ENCODE measurements at places on chromosomes 3 and 15.

DNA sequence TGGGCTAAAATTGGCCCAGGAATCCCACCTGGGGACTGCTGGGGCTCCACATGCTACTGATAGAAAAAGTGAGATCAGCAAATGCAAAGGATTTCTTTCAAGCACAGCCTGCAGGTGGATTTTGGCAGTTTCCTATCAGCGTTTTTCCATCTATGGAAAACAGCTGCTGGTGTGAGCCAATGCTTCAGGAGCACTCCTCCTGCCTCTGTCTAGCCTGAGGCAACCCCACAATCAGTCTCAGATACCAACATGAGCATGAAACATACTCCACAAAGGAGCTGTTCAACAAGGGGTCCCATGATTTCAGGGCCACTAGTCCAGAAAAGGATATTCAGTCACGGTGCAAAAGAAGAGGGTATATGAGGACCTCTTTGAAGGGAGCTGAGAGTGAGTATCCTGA lies 311.5 kb upstream of the THBS1 start:
- DNase-seq, result no peak

DNA sequence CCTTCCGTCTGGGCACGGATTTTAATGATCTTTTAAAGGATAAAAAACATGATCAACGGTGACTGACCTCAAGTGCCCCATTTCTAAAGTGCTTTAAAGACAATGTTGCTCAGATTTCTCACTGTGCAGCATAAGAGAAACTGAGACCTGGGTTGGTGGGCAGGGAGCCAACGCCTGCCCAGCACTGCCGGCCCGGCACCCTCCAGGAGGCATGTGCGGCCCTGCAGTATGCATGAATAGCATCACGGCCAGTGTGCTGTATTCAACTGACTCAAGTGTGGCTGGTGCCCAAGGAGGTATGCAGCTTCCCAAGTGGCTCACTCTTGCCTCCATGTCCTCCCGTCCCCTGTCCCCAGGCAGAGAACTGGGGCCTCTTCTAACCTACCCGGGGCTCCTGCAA lies 30.3 kb downstream of the SEC61A1 start:
- DNase-seq, result no peak

DNA sequence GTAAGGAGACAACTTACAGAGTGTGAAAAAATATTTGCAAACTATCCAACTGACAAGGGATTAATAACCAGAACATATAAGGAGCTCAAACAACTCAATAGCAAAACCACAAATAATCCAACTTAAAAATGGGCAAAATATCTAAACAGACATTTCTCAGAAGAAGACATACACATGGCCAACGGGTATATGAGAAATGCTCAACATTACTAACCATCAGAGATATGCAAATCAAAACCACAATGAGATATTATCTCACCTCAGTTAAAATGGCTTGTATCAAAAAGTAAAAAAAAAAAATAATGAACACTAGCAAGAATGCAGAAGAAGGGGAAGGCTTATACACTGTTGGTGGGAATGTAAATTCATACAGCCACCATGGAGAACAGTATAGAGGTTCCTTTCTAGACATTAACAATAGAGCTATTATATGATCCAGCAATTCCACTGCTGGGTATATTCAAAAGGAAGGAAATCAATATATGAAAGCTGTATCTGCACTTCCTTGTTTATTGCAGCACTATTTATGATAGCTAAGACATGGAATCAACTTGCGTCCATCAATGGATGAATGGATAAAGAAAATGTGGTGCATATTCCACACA lies 998.6 kb downstream of the NAALADL2 start:
- no peak for DNase-seq

DNA sequence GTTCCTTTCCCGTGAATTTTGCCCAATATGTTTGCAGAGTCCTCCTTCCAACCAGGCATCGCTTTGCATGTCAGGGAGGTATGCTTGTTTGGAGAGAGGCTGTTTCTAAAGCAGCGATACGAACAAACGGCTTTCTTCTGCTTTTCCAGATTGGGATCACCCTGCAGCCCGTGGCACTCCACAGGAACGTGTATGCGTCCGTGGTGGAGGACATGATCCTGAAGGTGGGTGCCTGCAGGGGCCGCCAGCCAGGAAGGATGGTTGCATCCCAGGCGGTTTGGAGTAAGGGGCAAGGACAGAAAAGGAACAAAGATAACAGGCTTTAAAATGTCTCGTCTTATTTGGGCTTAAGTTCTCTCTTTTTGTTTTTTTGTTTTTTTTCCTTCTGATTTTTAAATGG lies 17.5 kb downstream of the MAP6D1 start:
- DNase-seq, result no peak

DNA sequence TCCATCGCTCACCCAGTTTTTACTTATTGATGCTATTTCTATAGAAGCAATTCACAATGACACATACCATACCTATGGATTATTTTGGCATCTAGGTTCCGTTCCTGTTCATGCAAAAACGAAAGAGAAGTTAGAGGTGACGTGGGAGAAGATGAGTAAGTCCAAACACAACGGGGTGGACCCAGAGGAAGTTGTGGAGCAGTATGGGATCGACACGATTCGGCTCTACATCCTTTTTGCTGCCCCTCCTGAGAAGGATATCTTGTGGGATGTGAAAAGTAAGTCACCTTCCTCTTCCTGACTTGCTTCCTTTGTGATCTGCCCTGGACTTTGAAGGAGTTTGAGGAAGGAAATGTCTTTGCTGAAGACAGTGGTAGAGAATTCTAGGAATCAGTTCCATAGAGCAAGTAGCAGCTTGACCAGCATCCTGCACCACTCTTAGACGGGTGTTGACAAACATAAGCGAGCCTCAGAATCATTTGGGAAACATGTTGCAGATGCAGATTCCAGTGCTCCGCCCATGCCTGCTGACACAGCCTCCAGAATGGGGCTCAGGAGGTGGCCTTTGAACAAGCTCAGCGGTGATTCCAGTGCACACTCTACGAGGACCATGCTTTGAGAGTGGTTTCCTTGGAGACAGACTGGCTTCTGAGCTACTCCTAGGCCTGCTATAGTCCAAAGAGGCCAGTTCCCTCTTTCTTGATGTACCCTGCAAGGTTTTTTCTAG lies 78.4 kb upstream of the LIMD1 start:
- no peak for DNase-seq

- no peak for DNase-seq
Observed at GRCh38 chr3:71421475-71421819, 162.1 kb downstream of the FOXP1 start.

DNA sequence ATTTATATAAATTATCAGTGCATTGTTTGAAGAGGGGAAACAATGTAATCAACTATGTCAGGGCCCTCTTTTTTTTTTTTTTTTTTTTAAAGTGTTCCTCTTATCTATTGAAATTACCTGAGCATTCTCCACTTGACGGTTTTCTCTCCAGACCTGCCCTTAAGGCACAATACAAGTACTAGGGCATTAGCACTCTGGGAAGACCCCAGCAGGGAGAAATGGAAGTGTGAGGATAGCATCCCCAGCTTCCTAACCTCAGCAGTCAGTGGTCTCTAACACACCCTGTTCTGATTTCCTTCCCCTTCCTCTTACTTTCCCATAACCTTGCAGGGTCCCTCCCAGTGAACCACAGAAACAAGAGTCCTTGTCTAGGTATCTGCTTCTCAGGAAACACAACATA lies 458.3 kb upstream of the ARL6 start:
- DNase-seq, result no peak

DNA sequence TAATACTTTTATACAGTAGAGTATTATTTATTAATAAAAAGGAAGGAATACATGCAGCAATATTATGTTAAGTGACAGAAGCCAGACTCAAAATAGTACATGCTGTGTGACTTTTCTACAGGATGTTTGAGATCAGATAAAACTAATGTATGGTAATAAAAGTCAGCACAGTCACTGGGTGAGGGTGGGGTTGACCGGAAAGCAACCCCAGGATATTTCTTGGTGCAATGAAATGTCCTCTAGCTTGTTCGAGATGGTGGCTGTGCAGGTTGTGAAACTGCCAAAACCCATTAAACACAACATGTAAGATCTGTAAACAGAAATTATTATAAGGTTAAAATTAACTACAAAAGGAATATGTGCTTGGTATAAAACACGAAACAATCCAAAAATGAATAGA lies 20.8 kb upstream of the ALDH1L1 start:
- no peak for DNase-seq

DNA sequence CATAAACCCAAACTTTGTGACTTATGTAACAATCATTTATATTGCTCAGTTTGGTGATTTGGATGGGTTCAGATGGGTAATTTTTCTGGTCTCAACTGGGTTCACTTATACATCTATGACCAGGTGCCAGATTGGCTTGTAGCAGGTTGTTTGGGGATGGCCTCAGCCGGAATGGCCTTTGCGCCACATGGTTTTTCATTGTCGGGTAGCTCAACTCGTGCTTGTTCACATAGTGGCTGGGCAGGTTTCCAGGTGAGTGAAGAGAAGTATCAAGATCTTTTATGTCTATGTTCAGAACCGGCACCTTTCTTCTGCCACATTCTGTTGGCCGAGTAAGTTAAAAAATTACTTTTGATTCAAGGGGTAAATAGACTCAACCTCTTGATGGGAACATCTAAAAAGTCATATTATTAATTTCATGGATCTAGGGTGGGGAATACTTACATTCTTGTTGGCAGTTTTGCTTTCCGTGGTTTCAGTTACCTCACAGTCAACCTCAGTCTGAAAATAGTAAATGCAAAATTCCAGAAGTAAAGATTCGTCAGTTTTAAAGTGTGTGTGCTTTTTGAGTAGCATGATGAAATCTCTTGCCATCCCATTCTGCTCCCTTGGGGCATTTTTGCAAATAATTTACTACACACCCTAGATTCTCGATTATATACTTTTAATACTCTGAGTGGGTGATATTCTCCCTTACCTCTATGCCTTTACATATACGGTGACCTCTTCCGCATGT lies 745.7 kb upstream of the CCDC54 start:
- DNase-seq, result no peak

DNA sequence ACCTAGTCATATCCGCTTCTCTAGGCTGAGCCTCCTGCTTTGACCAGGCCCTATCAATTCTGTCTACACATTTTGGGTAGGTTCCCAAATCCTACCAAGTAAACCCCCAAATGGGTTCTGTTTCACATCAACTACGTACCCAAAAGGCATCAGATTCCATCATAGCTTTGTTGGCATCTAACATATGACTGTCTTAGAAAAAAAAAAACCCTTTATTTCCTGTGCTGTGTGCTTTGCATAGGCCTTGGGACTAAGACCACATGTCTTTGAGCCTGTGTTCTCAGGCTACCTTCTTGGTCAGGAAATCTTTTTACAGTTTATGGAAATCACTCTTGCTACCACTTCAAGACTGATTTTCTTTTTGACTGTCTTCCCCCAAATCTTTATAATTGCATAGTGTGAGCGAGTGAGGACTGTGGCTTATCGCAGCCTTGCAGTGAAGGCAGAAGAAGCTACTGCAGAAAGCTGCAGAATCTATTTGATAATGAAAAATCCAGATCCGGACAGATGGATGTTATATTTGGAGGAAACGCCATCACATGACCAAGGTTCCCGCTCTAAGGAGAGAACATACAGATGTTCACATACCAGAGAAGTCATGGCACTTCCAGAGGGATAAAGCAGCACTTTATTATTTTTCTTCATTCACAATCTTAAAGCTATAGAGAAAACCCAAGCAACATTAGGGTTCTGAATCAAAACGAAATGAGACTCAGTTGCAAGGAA lies 111.2 kb downstream of the EOMES start:
- DNase-seq, result no peak

- DNase-seq, result no peak
Observed at GRCh38 chr3:156825795-156826143, 384 bp upstream of the LEKR1 start.

GRCh38 chr15:89178307-89178977 lies 42.9 kb downstream of the RLBP1 start:
- no peak for DNase-seq

DNA sequence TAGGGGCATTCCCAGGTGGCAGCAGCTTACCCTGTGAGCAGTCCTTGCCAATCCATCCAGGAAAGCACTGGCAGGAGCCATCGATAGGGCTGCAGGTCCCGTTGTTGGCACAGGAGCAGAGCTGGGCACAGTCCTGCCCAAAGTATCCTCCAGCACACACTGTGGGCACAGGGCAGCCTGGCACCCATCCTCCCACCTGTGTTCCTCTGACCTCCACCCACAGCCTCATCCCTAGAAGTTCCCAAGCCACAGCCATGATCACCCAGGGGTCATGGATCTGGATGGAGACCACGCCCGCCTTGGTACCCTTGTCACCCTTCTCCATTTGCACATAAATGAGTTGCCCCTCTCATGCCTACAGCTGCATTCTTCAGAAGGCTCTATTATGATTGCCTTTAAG lies 48.6 kb downstream of the RAB11A start:
- no peak for DNase-seq

GRCh38 chr3:143586576-143586975 lies 261.7 kb downstream of the SLC9A9 start:
- DNase-seq, result no peak

- no peak for DNase-seq
Observed at GRCh38 chr15:94666553-94666952, 435.2 kb downstream of the MCTP2 start.

DNA sequence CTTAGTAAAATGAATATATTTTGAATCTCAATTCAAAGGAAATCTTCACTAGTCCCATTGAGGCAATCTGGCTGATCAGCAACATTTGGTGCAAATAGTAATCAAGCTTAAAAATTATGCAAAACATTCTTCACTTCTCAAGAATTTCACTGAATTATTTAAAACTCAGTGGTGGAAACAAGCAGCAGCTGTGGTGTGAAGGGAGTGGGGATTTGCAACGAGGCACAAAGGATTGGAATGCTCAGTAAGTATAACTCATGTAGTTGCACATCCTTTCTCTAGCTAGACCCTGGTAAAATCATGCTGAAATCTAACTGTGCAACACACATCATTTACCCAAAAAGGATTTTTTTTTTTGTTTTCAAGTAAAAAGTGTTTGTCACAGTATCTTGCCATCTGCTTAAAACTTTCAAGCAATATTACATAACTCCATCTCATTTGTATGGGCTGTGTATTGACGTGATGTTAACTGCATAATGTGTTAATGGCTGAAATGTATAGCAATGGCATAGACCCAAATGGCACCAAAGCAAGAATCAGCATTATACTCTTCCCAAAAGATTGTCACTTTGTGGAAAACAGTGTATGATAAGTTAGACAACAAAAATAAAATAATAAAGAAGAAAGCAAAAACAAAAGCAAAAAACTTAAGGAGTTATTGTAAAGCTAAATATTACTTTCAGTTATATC lies 816.6 kb downstream of the EPHA3 start:
- no peak for DNase-seq

- DNase-seq, result no peak
Observed at GRCh38 chr3:18864933-18865731, 283.2 kb upstream of the KCNH8 start.

GRCh38 chr3:39124876-39125840 lies 17.7 kb downstream of the TTC21A start:
- DNase-seq, result no peak

- DNase-seq, result no peak
Observed at GRCh38 chr3:152399374-152399773, 130.6 kb downstream of the MBNL1 start.

GRCh38 chr15:99148851-99149276 lies 44.0 kb downstream of the SYNM start:
- no peak for DNase-seq

Measured in head of caudate nucleus (tissue), 42 donors.